ENCODE measurements at places on chromosomes 1 and 21.

DNA sequence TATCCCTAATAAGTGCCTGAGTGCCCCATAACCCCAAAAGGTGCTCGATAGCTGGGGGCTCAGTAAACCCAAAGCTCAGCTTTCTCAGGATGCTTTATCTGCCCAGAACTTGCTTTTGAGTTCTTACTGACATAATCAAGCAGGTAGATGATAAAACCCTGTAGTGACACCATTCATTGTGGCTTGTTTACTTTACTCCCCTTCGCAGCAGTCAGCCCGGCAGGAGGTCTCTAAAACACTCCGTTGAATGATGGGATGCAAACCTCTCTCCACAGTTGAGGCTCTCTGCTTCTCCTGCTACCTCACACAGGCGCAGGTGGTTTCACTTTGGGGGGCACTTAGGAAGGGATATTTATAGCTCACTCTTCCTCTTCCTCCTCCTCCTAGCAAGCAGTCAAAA lies 349.4 kb downstream of the HLX start:
- no peak for DNase-seq

DNA sequence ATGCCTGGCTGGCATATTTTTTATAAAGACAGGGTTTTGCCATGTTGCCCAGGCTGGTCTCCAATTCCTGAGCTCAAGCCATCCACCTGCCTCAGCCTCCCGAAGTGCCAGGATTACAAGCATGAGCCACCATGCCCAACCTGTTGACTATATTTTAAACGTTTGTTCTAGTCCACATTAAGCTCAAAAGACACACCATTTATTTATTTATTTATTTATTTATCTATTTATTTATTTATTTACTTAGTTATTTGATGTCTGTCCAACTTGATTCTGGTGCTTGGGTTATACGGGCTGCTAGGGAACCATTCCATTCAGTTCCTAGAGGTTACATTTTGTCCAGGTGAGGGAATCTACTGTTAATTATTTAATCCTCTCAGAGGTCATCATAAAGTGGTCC lies 98.1 kb upstream of the ADGRL4 start:
- no peak for DNase-seq

- no peak for DNase-seq
These were observed 38.6 kb downstream of the LHX4 start for GRCh38 chr1:180268556-180269075.

GRCh38 chr1:214650664-214651063 lies 47.7 kb downstream of the CENPF start:
- DNase-seq, result no peak

GRCh38 chr1:162397039-162397448 lies 14.9 kb downstream of the SH2D1B start:
- no peak for DNase-seq

GRCh38 chr1:32111789-32112188 lies 3.9 kb downstream of the KPNA6 start:
- no peak for DNase-seq

- DNase-seq, result no peak
These were observed 749 bp downstream of the PCBP3 start for GRCh38 chr21:45644041-45644906.

- no peak for DNase-seq
These were observed 23.7 kb upstream of the NFIA start for GRCh38 chr1:61058483-61059245.

DNA sequence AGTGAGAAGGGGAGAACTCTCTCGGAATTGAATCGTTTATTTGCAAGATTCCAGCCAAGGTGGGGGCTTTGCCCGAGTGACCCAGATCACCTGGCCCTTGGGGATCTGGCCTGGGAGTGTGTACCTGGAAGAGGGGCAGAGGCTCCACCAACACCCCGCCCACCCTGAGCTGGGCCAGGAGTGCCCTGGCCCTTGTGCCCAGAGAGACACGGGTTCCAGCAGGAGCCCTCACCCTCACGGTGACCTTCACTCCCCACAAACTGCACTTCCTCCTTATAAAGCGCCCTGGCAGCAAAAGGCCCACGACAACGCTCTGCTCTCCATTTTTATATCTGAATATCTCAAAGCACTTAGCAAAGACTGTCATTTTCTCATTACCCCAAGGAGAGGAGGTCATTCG lies 16.6 kb downstream of the CASZ1 start:
- DNase-seq, result no peak

- DNase-seq, result no peak
These were observed 61.5 kb downstream of the C21orf91 start for GRCh38 chr21:17757671-17758070.

- no peak for DNase-seq
These were observed 1.4 kb upstream of the GJC2 start for GRCh38 chr1:228148196-228148861.

- no peak for DNase-seq
These were observed 1.6 kb upstream of the TRIM11 start for GRCh38 chr1:228408041-228408868.

DNA sequence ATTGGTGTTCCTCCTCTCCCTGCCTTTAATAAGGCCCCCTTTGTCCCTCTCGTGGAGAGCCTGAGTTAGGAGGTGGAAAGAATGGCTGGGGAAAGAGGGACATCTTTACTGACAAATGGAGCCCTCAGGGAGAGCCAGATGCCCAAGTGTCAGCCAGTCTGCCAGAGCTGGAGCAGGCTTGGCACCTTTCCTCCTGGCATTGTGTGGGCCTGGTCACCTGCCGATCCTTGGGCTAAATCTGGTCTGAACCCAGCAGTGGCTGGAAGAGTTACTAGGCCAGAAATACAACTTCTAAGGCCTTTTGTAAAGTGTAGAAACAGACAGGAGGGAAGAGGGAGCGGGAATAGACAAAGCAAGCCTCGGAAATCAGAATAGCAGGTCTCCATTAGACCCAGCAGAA lies 24.9 kb downstream of the VANGL1 start:
- DNase-seq, result no peak

Measured in effector memory CD8-positive, alpha-beta T cell (primary cell).